ENCODE measurements at places on chromosomes 4 and X.
A peak's percentile ranks its signal among the peaks of the same experiment; 100 is the strongest.

GRCh38 chr4:183831026-183831446 is 74.1 kb upstream of the STOX2 start:
- no peak for DNase-seq

GRCh38 chr4:169723207-169723965 is 34.4 kb downstream of the HPF1 start:
- no peak for DNase-seq

- DNase-seq: no peak
These were observed at the start of gene AADAT for GRCh38 chr4:170089668-170090351. TSS of gene AADAT (minus strand) at chr4:170089956. CDS start at chr4:170089690, 266 bp downstream.

DNA sequence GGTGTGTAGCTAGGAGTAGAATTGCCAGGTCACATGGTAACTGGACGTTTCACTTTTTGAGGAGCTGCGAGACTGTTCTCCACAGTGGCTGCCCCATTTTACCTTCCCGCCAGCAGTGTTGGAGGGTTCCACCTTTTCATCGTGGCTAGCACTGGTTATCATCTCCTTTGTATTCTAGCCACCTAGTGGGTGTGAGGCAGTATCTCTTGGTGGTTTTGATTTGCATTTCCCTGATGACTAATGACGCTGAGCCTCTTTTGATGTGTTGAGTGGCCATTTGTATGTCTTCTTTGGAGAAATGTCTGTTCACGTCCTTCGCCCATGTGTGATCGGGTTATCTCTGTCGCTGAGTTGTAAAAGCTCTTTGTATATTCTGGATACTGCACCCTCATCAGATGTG is 10.6 kb downstream of the ABCD1 start:
- no peak for DNase-seq

GRCh38 chr4:55355555-55355954 is 9.5 kb downstream of the SRD5A3 start:
- DNase-seq: peak; percentile 47

DNA sequence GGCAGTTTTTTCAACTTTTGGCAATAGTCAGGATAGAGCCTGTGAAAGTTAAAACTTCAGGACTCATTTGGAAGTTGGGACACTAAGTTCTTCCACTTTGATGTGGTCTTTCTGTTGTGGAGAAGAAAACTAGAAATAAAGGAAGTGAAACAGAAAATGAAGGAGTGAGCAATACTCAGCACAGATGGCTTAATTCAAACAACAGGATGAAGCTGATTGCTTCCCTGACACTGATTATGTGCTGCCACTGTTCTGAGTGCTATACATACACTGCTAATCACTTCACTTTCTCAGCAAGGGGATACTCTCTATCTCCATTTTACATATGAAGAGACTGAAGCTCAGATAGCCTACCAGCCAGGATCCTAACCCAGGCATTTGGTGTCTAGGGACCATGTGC is 235.1 kb upstream of the CPEB2 start:
- no peak for DNase-seq

DNA sequence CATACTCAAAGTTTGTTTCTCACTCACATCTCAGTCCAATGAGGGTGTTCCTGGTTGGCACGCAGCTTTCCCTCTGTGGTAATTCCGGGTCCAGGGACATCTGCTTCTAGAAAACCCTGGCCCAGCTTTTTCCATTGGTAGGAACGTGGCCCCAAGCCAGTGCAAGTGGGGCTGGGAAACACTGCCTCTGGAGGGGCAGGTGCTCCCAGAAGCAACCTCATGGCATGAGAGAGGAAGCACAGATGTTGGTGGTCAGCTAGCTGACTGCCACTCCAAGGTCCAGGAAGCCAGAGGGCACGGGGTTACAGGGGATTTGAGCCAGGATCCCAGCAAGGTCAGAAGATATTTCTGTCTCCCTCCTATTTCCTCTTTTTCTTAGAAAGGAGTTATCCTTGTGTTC is 47.5 kb downstream of the DCTD start:
- no peak for DNase-seq

DNA sequence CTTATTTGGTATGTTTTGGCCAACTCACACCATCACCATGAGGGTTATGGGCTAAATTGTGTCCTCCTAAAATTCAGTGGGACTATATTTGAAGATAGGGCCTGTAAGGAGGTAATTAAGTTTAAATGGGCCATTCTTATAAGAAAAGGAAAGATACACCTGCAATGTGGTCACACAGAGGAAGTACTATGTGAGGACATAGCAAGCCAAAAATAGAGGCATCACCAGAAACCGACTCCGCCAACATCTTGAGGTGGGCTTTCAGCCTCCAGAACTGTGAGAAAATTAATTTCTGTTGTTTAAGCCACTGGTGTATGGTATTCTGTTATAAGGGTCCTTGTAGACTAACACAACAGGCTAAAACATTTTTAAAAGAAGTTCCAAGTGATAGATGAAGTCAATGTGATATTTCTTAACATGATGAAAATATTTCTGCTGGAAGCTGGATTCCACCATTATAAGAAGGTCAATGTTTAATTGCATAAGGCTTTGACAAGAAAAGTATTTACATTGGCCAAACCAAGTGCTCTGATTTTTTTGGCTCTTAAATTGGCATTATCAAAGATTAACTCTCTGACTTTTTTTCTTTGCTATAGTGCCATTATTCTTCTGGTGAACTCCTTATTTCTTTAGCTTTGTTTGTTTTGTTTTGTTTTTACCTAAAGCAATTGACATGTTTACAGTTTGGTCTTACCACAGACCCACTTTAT is 540.9 kb downstream of the PPARGC1A start:
- DNase-seq: no peak

DNA sequence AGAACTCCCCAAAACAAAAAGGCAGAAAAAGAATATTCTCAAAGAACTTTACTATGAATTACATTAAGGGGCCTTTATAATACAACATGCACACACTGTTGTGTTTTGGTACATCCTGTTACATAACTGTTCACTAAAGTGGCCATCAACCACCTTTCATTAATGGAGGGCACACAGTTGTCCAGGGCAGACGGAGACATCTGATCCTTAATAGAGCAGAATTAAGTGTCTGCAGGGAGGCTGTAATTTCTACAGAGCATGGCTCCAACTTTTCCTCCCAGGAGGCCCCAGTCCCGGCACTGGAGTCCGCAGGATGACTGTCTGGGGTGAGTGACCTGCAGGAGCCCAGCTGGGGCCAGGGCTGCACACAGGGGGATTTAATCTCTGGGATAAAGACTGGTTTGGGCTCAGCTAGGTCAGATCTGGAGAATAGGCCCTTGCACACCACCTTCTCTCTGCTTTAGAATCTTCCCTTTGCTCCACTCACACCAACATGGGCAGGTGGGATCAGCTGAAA is 233.4 kb downstream of the MAML3 start:
- no peak for DNase-seq

DNA sequence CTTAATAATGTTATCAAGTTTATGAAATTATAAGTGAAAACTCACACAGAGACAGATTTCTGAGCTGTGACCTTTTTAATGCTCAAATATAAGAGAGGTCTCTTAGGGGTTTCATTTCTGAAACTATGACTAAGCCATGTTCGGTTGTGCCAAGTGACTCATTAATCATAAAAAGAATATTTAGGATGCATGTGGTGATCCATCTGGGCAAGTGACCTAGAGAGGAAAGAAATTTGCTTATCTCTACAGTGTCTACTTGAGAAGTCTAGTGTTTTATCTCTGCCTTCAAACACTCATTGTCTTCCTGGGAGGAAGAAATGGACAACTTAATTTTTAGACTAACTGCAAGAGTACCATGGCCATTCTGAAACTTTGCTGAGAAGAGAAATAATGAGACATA is 545.3 kb upstream of the GRID2 start:
- DNase-seq: no peak

DNA sequence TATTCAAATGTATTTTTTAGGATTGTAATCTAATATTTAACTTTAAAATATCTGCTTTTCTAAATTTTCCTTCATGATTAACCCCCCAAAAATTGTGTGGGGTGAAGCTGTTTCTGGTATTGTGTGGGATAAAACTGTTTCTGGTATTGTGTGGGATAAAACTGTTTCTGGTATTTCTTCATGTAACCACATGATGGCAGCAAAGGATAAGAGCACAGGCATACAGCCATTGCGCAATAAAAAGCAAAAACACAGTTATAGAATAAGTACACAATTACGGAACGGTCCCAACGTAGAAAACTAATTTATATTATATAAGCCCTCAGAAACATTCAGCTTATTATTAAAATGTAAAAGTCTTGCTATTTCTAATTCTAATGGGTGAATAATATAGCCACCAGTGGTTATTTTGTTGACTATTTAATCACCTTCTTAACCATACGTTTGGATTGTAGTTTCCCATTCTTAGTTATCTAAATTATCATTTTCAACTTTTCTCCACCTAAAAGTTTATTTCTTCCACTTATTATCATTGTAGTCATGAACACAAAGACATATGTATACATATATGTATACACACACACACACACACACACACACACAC is 333.9 kb upstream of the FSTL5 start:
- DNase-seq: no peak

DNA sequence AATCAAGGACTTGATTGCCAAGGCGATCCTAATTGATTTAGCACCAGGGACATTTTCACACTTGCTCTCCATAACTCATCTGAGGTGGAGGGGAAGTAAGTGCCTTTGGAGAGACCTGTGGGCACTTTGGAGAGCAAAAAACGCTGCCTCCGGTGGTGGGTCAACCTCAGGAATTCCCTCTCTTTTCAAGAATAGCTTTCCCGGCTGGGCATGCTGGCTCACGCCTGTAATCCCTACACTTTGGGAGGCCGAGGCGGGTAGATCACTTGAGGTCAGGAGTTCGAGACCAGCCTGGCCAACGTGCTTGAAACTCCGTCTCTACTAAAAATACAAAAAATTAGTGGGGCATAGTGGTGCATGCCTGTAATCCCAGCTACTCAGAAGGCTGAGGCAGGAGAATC is 49.2 kb downstream of the PRPS1 start:
- DNase-seq: no peak

- no peak for DNase-seq
These were observed 245.7 kb downstream of the TENM3 start for GRCh38 chr4:182488896-182489295.

DNA sequence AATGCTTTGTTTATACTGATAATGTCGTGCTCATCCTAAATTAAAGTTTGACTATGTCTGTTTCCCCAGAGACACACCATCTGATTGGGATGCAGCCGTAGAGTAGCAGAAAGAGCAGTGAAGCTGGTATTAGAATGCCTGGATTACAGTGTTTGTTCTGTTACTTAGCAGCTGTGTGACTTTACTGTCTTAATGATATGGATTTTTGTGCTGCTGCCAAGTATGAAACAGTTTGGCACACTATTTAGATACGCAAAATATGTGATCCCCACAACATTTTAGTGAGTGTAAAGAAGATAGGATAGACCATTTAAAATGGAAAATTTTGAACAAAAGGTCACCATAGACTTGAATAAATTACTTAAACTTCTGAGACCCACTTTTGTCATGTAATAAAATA is 1.2 kb upstream of the CHIC1 start:
- no peak for DNase-seq

GRCh38 chr4:27467351-27467750 is 606.7 kb downstream of the STIM2 start:
- DNase-seq: no peak

GRCh38 chrX:68193234-68193633 is 240.1 kb downstream of the OPHN1 start:
- DNase-seq: no peak

DNA sequence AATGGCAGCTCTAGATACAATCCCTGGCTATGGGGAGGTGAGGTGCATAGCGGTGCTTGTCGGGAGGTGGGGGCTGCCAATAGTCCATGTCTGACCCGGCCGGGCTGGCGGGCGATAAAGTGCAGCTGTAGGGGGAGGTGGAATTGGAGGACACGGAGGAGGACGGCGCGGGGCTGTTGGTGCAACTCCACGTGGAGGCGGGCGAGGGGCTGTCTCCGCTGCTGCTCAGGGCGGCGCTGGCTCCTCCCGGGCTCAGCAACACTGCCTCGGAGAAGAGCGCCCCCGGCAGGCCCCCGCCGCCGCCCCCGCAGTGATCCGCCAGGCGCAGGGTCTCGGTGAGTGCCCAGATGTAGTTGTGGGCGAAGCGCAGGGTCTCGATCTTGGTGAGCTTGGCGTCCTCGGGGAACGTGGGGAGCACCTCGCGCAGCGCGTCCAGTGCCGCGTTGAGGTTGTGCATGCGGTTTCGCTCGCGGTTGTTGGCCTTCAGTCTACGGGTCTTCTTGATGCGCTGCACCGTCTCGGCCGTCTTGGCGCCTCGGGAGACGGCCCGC is 1.3 kb downstream of the NEUROG2 start:
- DNase-seq: no peak
